ENCODE measurements at places on chromosomes 7 and 10. TPM values are rescaled to one million over a fixed set of nuclear protein-coding genes. Genes with fewer than 3 reads are reported as not detected.

SFR1 gene
- total RNA-seq: 19.6 TPM

ANKRD1 gene
- total RNA-seq: not detected

GHRHR gene
- total RNA-seq: not detected

ANKRD61 gene
- total RNA-seq: not detected

R3HCC1L gene
- 17.7 TPM for total RNA-seq

TBXAS1 gene
- total RNA-seq: 1.8 TPM

GCK gene
- 3.7 TPM for total RNA-seq

CACNB2 gene
- total RNA-seq: not detected

SBDS gene
- total RNA-seq: 77.9 TPM

EN2 gene
- not detected for total RNA-seq

LIPM gene
- not detected for total RNA-seq

PDE1C gene
- not detected for total RNA-seq

CABCOCO1 gene
- not detected for total RNA-seq

POU6F2 gene
- total RNA-seq: not detected

NUDT1 gene
- 93.5 TPM for total RNA-seq
